Muscle of leg (tissue), 16 donors: ENCODE measurements at places on chromosomes 2 and 18. TPM values are rescaled to one million over a fixed set of nuclear protein-coding genes. Genes with fewer than 3 reads are reported as not detected.
A peak's percentile ranks its signal among the peaks of the same experiment; 100 is the strongest.

- no peak for DNase-seq
- H3K4me1 ChIP-seq: no peaks in the 10 kb centered on the region
- H3K27ac ChIP-seq: no peak overlapping the region
- no peaks in the 10 kb centered on the region for H3K27me3 ChIP-seq
- H3K36me3 ChIP-seq: no peaks in the 10 kb centered on the region
- no peak overlapping the region for H3K4me3 ChIP-seq
These were observed 1220.4 kb upstream of the ZEB2 start for GRCh38 chr2:145740302-145740701.

- peaks cover 42% of the 10 kb centered on the region for H3K36me3 ChIP-seq
- peaks cover 14% of the 10 kb centered on the region for H3K4me1 ChIP-seq
- peaks cover 3% of the 10 kb centered on the region for H3K27me3 ChIP-seq
- DNase-seq: no peak
These were observed 458 bp downstream of the CXXC1 start for GRCh38 chr18:50287028-50287440.

GRCh38 chr2:130135692-130136541, 6.9 kb upstream of the POTEF start:
- H3K4me3 ChIP-seq: no peak overlapping the region
- no peak overlapping the region for H3K27ac ChIP-seq
- no peaks in the 10 kb centered on the region for H3K4me1 ChIP-seq
- no peaks in the 10 kb centered on the region for H3K36me3 ChIP-seq

- peak; percentile 66 for DNase-seq
- H3K27me3 ChIP-seq: no peaks in the 10 kb centered on the region
- H3K4me3 ChIP-seq: no peak overlapping the region
- no peaks in the 10 kb centered on the region for H3K4me1 ChIP-seq
- no peak overlapping the region for H3K27ac ChIP-seq
These were observed 305.3 kb downstream of the PARD3B start for GRCh38 chr2:204850581-204850980.

DNA sequence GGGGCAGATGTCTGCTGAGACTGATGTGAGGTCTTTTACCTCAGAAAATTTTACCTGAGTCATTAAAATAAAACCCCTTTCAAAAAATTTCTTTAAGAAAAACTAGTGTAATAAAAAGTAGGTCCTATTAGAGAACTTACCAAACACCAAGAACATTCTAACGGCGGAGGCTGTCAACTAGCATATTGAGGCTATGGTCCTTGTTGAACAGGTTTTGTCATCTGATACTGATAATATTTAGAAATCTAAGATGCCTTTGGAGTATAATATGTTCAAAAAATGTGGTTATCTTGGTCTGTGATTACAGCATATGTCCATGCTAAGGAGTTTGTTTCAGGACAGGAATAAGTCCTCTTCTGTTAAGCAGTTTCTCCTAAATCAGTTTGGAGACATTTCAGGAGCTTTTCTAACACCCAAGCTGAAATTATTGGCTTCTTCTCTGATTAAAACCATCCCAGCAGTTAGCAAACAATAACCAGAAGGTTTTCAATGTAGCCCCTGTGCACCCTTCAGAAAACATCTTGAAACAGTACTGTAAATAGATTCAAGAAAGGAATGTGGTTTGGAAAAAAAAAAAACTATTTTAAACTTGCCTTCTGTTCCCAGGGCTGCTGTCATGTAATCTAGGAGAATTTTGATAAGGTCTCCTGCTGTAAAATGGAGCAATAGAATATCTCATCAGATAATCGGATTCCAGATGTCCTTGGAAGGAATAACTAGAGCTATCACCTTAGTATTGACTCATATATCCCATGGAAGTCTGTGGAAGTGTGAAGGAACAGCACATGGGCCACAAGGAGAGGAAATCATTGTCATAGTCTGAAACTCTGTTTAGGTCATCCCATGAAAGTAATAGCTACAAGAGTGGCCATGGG, 58.7 kb upstream of the B3GNT2 start:
- no peak overlapping the region for H3K27ac ChIP-seq
- H3K4me1 ChIP-seq: peaks cover 2% of the 10 kb centered on the region
- peaks cover 5% of the 10 kb centered on the region for H3K36me3 ChIP-seq

- H3K27me3 ChIP-seq: no peaks in the 10 kb centered on the region
- H3K36me3 ChIP-seq: no peaks in the 10 kb centered on the region
- no peak overlapping the region for H3K27ac ChIP-seq
- DNase-seq: no peak
- H3K4me3 ChIP-seq: no peak overlapping the region
These were observed 41.5 kb downstream of the MOGAT1 start for GRCh38 chr2:222713002-222713401.

DNA sequence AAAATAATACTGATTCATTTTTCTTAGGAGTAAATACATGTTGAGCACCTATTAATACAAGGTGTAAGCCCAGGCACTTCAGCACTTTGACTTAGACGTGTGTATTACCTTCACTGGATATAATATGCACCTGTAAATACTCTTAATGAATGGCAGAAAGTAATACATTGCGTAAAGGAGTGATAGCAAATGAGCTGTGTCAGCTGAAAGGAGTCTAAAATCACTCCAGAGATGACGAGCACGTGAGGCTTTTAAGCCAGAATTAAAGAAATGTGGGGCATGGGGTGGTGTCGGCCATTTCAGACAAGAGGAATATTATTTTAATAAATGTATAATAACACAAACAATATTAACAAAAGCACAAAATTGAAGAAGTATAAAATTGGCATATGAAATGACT, 722.7 kb downstream of the EPHA4 start:
- no peak overlapping the region for H3K27ac ChIP-seq
- no peak for DNase-seq
- H3K36me3 ChIP-seq: no peaks in the 10 kb centered on the region
- H3K27me3 ChIP-seq: no peaks in the 10 kb centered on the region
- no peak overlapping the region for H3K4me3 ChIP-seq

DNA sequence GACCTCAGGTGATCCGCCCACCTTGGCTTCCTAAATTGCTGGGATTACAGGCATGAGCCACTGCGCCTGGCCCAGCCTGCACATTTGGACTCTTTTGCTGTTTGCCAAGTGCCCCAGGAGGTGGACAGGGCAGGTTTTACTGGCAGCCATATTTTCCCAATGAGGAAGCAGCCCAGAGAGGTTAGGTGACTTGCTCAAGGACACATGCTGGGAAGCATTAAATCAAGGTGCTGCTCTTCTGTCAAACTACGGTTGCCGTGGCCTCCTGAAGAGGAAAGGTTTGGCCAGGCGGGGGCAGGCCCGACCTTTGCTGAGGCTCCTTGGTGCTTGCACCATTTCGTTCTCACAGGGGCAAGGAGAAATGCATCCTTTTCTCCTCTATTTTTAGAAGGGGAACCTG, 44.0 kb downstream of the DNMT3A start:
- peaks cover 54% of the 10 kb centered on the region for H3K36me3 ChIP-seq
- H3K27me3 ChIP-seq: no peaks in the 10 kb centered on the region
- no peak for DNase-seq
- no peak overlapping the region for H3K27ac ChIP-seq
- peaks cover 61% of the 10 kb centered on the region for H3K4me1 ChIP-seq
- no peak overlapping the region for H3K4me3 ChIP-seq

- H3K36me3 ChIP-seq: no peaks in the 10 kb centered on the region
- H3K27me3 ChIP-seq: peaks cover 34% of the 10 kb centered on the region
- peak overlapping the region; percentile 50 for H3K4me3 ChIP-seq
- no peak overlapping the region for H3K27ac ChIP-seq
- DNase-seq: peak; percentile 36
- H3K4me1 ChIP-seq: peaks cover 17% of the 10 kb centered on the region
These were observed 50.7 kb upstream of the PAIP2B start for GRCh38 chr2:71277536-71278103.

- H3K27ac ChIP-seq: no peak overlapping the region
- no peak overlapping the region for H3K4me3 ChIP-seq
- H3K27me3 ChIP-seq: no peaks in the 10 kb centered on the region
- no peak for DNase-seq
These were observed 122.5 kb downstream of the MAIP1 start for GRCh38 chr2:200077838-200078237.

GRCh38 chr2:95057535-95058370, 32.2 kb downstream of the MAL start:
- peaks cover 10% of the 10 kb centered on the region for H3K27me3 ChIP-seq
- H3K4me3 ChIP-seq: no peak overlapping the region
- H3K36me3 ChIP-seq: no peaks in the 10 kb centered on the region
- H3K27ac ChIP-seq: no peak overlapping the region

DNA sequence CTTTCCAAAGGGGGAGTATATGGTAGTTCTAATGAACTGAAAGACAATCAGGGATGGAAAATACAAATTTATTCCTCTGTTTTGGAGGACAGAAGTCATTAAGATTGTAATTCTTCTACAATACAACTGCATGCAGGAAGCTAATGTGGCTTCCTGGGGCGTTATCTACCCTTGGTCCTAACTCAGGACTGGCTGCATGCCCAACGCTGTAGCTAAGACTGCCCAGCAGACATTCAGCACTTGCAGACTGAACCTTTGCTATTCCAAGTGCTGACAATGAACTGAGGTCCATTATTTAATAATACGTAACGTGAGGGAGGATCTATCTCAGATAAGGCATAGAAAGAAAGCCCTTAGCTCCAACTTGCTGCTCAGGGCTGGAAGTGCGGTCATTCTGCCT, 53.2 kb downstream of the ZAP70 start:
- no peak overlapping the region for H3K27ac ChIP-seq
- no peak overlapping the region for H3K4me3 ChIP-seq
- H3K4me1 ChIP-seq: no peaks in the 10 kb centered on the region
- DNase-seq: no peak

DNA sequence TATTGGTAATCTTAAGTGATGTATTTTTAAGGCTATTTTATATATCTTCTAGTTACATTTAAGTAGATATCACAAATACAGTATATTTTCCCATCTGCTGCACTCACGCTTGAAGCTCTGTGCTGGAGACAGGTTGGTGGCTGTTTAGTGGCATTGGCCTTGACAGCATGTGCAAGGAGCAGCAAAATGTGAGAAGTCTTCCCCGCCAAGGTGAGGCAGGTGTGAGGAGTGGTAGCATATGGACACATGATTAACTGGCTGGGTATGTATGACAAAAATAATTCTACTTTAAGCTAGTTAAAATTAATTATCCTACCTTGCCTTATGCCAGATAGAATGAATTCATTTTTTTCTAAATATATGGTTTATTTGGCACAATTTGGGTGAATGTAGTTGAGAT, 117.2 kb downstream of the CCDC102B start:
- H3K27ac ChIP-seq: no peak overlapping the region

DNA sequence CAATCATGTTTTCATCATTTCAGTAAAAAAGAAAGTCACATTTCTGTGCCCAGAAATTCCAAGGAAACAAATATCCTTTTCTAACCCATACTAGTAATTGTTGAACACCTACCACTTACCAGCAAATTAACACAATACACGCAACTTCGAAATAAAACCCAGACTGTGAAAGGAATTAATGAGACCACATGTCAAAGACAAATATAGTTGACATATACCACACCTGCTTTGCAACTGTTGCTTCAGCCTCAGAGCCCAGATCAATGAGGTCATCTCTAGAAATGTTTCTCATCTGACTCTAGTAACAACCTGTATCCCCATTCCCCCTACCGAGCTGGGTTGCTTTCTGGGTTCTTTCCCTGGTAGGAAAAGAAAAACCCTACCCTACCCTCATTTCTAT, 52.6 kb downstream of the TRIP12 start:
- peak; percentile 42 for DNase-seq
- peak overlapping the region; percentile 69 for H3K27ac ChIP-seq
- no peaks in the 10 kb centered on the region for H3K27me3 ChIP-seq
- H3K4me3 ChIP-seq: no peak overlapping the region
- peaks cover 10% of the 10 kb centered on the region for H3K36me3 ChIP-seq

DNA sequence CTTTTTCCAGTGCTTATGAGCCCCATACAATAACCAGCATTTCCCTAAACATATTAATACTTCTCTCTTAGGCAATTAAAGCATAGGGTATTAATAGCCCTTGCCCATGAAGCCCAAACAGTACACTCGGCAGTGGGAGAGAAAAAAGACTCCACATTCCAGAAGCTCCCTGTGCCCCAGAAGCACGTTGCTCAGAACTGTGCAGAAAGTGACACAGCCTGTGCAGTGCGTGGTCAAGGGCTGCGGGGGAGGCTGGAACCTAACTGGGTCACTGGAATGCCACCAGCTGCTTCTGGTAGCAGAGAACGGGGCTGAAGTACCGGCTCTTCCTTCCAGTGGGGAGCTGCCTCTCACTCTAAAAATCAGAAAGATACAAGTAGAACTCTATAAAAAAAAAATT, 32.7 kb downstream of the EIPR1 start:
- peak; percentile 8 for DNase-seq
- peaks cover 4% of the 10 kb centered on the region for H3K36me3 ChIP-seq
- no peak overlapping the region for H3K27ac ChIP-seq

DNA sequence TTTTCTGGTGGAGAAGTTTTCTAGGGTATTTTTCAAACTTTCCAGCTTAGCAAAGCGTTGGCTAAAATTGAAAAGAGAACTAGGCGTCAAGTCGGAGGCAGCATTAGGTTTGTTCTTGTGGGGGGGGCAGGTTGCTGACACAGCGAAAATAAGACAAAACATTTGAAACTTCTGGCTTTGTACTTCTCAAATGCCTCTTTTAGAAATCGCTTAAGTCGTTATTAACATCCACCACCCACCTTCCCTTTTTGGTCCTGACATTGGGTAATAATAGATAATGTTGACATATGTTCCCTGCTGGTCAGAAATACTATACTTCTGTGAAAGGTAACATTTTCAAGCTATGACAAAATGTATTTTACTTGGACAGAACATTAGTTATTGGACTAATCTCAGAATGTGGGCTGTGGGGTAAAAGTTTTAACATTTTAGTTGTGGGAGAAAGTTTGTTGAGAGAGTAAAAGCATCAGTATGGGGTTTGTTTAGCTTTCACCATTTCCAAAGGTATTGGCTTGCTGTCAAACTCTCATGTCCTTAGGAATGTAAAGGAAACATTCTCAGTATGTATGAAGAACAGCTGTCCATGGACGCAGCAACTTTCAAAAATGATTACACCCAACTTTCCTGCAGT, 88.1 kb upstream of the ZEB2 start:
- peak overlapping the region; percentile 67 for H3K27ac ChIP-seq
- peak; percentile 87 for DNase-seq
- H3K4me3 ChIP-seq: no peak overlapping the region
- H3K4me1 ChIP-seq: peaks cover 3% of the 10 kb centered on the region

- no peak overlapping the region for H3K4me3 ChIP-seq
- no peaks in the 10 kb centered on the region for H3K36me3 ChIP-seq
- no peaks in the 10 kb centered on the region for H3K27me3 ChIP-seq
- DNase-seq: no peak
- H3K27ac ChIP-seq: no peak overlapping the region
- peaks cover 3% of the 10 kb centered on the region for H3K4me1 ChIP-seq
These were observed 92.9 kb downstream of the DYSF start for GRCh38 chr2:71546275-71546638.

SERPINB11 gene
- not detected for total RNA-seq

BUB1 gene
- total RNA-seq: 9.0 TPM

UNC50 gene
- 36.5 TPM for total RNA-seq

FSHR gene
- 0.31 TPM for total RNA-seq

UCN gene
- total RNA-seq: 1.1 TPM

C2orf66 gene
- total RNA-seq: 0.04 TPM

TNFRSF11A gene
- total RNA-seq: 2.0 TPM

BCL11A gene
- total RNA-seq: 1.1 TPM

PCARE gene
- total RNA-seq: 0.09 TPM
